ENCODE measurements at places on chromosomes 11 and 22. TPM values are rescaled to one million over a fixed set of nuclear protein-coding genes. Genes with fewer than 3 reads are reported as not detected.

The BUD13 gene
- polyA plus RNA-seq, result 5.7 TPM

The CNGA4 gene
- 0.16 TPM for polyA plus RNA-seq

The HEPN1 gene
- not detected for polyA plus RNA-seq

The OR51A4 gene
- not detected for polyA plus RNA-seq

The HBG2 gene
- 0.27 TPM for polyA plus RNA-seq

The TRIM51 gene
- not detected for polyA plus RNA-seq

The SLC37A2 gene
- 0.97 TPM for polyA plus RNA-seq

The SHISAL1 gene
- 1.3 TPM for polyA plus RNA-seq

All from right cardiac atrium (tissue), 5 donors.